CD4-positive, alpha-beta T cell treated with Interleukin-17A for 1 hour (primary cell): ENCODE measurements at places on chromosomes 4 and X.

GRCh38 chrX:805103-805670 lies 174.6 kb downstream of the SHOX start:
- DNase-seq = no peak

- DNase-seq = no peak
Observed at GRCh38 chrX:68853665-68854251, 24.9 kb downstream of the EFNB1 start.

DNA sequence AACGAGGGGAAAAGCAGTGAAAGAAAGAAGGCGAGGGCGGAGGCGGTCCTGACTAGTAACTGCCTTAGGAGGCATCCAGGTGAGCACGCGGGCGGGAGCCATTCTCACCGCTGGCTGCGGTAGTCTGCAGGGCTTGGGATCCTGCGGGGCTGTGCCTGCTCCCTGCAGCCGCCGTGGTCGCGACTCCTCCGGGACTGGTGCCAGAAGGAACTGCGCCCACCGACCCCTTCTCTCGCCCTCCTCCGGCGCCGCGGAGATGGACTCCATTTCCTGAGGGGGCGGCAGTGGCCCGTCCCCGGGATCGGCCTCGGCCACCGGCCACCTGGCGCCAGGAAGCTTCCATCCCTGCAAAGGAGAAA lies 543 bp downstream of the NFXL1 start:
- peak; percentile 26 for DNase-seq

- DNase-seq = no peak
Observed at GRCh38 chr4:184392316-184392715, 82.0 kb downstream of the IRF2 start.

DNA sequence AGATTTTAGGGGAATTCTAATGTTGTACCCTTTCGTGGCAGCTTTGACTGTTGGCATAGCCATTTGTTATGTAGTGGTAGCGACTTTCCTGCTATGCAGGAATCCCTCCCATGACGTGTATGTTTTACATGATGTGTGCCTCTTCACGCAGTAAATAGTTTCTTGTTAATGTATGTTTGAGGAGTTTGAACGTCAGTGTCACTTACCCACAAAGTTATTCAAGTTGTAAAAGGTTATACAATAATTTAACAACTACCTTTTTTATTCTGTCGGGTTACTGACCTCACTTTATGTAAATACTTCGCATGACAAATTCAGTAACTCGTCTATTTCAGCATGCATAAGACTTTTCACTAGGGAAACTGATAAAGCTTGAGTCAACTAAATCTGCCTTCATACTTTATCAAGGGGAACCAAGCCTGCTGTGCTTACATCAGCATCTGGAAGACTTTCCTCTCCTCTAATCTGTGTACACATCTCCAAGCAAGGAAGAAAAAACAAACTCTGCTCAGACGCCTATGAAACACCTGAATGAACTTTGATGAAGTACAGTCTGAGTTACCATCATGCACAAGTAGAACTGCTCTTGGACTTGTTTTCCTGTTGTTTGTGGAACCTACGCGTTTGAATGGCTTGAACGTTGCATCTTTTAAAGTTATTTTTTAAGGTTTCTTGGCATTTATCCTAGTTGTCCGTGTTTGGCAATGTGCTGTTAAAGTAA lies 61.2 kb downstream of the SLC9A6 start:
- no peak for DNase-seq

GRCh38 chrX:40177942-40178715 lies 80.4 kb upstream of the BCOR start:
- no peak for DNase-seq

DNA sequence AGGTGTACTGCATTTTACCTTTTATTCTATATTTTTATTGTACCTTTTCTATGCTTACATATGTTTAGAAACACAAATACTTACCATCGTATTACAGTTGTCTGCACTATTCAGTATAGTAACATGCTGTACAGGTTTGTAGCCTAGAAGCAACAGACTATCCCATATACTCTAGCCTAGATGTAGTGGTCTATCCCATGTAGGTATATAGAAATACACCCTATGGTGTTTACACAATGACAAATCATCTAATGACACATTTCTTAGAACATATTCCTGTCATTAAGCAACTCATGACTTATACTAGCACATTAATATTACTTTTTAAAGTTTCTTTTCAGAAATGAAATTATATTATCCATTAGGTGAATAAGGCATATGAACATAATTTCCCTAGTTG lies 111.1 kb upstream of the HPGD start:
- no peak for DNase-seq
